ENCODE measurements at places on chromosomes 11 and 22.

GRCh38 chr22:34973926-34974325 lies 92.0 kb upstream of the ISX start:
- no peak for DNase-seq

DNA sequence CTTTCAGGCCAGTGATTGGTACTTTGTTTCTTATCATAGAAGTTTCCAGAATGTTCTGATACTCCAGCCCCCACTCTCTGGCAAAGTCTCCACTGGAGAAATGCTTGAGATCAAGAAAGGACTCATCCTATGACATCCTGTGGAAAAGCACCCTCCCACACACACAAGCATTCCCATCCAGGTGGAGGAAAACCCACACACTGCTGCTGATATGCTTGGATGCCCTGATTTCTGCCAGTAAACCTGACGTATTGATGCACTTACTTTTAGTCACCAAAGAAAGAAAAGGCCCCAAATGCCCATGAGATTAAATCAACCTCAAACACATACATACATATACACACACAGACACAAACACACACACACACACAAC lies 9.2 kb upstream of the SLC5A12 start:
- DNase-seq, result no peak

DNA sequence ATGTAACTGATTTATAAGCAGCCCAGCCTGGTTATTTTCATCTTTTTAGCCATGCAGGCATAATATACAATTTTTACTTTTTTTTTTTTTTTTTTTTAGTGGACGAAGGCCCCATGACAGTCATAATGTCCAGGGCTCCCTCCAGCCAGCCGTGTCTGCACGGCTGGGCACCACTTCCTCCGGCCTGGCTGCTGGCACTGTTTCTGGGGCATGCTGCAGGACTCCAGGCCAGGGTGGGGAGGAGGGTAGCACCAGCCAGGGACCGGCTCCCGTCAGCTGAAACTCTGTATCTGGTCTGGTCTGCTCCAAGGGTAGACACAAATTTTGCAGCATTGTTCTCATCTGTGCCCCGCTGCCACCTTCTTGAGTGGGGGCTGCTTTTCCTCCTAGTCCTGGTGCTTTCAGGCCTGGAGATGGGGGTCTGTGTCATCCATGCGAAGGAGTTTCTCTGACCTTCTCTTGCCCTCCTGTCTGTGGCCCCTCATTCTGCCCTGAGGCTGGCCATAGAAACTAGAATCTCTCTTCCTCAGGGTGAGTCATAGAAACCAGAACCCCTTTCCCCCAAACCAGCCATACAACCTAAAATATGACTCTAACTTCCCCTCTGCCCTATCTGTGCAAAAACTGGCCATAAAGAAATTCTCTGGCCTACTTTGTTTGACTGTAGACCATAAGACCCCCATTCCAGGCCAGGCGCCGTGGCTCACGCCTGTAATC lies 9.2 kb upstream of the RRP7A start:
- no peak for DNase-seq

DNA sequence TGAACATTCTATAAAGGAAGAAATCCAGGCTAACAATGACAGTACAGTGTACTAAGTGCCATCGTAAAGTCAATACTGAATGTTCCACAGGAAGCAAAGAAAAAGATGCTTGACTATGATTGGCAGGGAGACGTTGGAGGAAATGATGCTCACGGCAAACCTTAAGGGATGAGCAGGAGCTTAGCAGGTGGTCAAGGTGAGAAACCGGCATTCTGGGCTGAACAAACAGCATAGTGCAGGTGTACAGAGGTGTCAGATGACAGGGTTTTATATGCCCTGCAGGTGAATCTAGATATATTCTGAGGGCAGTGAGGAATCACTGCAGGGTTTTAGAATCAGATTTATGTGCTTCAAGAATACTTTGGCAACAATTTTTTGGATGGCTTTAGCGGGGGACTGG lies 85.3 kb upstream of the HEPHL1 start:
- no peak for DNase-seq

DNA sequence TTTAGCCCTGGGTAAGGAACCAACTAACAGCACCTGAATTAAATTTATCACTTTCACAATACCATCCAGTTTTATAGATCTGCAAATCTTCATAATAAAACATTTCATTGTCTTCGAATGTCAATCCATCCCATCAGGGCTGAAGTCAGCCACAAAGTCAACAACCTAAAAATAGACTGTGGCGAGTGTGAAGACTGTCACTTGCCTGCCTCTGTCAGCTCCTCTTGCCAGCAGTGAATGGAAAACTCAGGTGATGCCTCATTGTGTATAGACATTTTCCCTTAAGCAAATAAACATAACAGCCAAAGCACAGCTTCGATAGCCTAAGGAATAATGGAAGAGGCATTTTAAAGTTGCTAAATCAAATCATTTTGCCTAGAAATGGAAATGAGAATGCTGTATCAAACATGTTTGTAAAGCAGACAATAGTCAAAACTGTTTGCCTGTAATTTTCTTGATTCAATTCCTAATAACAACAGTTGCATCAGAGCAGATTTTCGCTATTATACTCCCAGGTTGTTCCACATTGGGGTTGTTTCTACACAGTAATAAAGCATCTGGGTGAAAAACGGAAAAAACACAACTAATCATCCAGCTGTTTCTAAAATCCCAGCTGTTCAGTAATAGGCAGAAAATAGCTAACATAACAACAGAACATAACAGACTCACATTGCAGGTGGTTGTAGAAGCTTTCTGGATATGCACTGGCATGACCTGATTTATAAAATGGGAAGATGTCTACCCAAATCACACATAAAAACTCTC lies 15.7 kb downstream of the KCNA4 start:
- no peak for DNase-seq
